CD4-positive, alpha-beta T cell (primary cell): ENCODE measurements at places on chromosomes 2 and 18. TPM values are rescaled to one million over a fixed set of nuclear protein-coding genes. Genes with fewer than 3 reads are reported as not detected.

The SF3B6 gene
- 59.8 TPM for total RNA-seq

- H3K4me1 ChIP-seq = no peaks in the 10 kb centered on the region
- no peak overlapping the region for H3K4me3 ChIP-seq
- H3K27ac ChIP-seq = no peak overlapping the region
- no peaks in the 10 kb centered on the region for H3K27me3 ChIP-seq
- no peaks in the 10 kb centered on the region for H3K36me3 ChIP-seq
- DNase-seq = no peak
Observed at GRCh38 chr18:30684825-30685481, 357.6 kb downstream of the DSC3 start.

GRCh38 chr2:236993286-236993685 is 92.4 kb upstream of the COPS8 start:
- H3K36me3 ChIP-seq = no peaks in the 10 kb centered on the region
- H3K27me3 ChIP-seq = peaks cover 6% of the 10 kb centered on the region

The PAX3 gene
- total RNA-seq = not detected

The RNU2-63P gene
- total RNA-seq = 3.1 TPM
